NCI-H69 (cell line): ENCODE measurements at places on chromosomes 13 and 19.
A peak's percentile ranks its signal among the peaks of the same experiment; 100 is the strongest.

DNA sequence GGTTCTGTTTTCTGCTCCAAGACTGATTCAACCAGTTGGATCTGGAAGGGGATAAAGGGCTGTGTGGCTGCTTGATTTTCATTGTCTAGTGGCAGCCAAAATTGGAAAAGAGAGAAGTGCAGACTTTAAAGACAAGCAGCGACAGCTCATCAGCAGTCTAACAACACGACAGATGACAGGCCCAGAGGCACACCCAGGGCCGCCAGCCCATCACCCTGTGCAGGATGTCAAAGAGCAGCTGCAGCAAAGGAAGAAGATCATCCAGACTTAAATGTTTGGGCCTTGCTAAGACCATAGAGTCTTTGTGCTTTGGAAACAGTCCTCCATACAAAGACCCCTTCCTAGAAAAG is 421.0 kb upstream of the KLF12 start:
- no peak for DNase-seq

DNA sequence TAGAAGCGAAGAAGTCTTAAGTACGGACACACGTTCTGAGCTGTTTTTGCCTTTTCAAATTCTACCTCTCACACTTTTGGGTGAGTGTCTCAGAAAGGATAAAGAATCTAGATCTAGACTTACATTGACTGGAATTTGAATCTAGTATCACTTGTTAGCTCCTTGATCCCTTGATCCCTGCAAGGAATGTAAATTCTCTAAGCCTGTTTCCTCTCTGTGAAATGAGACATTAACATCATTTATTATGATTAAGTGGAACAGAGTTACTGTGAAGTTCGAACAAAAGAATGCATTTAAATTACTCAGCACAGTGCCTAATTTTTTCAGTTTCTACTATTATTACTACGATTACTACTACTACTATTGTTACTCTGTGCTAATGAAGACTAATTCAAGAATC is 86.6 kb upstream of the POSTN start:
- no peak for DNase-seq

- DNase-seq, result peak; percentile 53
Measured at GRCh38 chr13:43354153-43354945, 331.0 kb downstream of the DNAJC15 start.

DNA sequence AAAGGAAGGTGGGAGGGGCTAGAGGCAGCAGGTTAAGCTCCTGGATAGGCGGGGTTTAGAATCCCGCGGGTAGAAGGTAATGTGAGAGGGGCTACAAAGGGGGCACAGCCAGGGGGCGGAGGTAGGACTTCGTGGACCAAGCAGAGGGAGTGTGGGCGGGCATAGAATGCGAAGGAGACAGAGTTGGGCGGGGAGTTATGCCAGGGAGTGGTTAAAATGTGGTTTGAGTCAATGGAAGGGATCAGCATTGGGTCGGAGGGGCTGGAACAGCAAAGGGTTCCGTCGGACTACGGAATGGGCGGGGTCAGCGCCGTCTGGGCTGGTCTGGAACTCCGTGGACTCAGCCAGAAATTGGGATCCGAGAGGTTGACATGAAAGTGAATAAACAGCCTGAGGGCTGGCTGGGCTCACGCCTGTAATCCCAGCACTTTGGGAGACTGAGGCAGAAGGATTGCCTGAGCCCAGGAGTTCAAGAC is 3.0 kb downstream of the LTBP4 start:
- no peak for DNase-seq

DNA sequence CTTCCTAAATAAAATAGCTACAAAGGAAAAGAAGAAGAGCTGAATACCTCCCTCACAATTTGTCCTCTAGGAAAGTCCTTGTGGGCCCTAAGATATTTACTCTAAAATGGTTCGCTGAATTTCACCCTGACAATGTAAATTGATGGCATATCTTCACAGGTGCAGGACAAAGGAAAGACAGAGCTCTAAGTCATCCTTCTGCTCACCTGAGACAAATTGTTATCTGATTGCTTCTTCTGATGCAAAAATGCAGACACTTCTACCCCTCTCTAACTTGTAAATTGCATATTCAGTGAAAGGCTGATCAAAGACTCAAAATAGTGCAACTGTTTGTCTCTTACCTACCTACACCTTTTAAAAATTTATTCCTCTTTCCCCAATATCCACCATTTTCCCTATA is 747.2 kb upstream of the PRR20A start:
- no peak for DNase-seq

- peak; percentile 86 for DNase-seq
Measured at GRCh38 chr19:3154957-3155736, 19.3 kb downstream of the GNA15 start.

GRCh38 chr13:47081850-47082249 is 185.0 kb upstream of the HTR2A start:
- DNase-seq, result no peak

DNA sequence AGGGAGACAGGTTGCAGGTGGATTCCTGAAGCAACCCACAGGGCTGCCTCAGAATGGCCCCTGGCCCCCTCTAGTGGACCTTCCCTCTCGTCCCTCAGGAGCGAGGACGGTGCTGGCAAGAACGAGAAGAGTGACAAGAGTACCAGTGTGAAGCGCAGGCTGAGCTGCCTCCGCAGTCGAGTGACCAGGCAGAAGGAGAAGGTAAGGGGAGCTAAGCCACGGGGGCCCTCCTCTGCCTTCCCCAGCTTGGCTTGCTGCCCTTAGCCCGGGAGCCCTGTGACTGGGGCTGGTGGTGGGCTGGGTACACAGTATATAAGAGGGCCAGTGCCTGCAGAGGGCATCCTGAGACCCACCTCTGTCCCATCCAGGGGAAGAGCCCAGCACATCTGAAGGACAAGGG is 34.0 kb downstream of the ARHGEF18 start:
- DNase-seq, result no peak

GRCh38 chr13:101726681-101727080 is 274.2 kb downstream of the ITGBL1 start:
- DNase-seq, result no peak

- DNase-seq, result no peak
Measured at GRCh38 chr19:35665604-35666003, 713 bp upstream of the UPK1A start.

- no peak for DNase-seq
Measured at GRCh38 chr19:35645680-35646511, 2.2 kb upstream of the COX6B1 start.

DNA sequence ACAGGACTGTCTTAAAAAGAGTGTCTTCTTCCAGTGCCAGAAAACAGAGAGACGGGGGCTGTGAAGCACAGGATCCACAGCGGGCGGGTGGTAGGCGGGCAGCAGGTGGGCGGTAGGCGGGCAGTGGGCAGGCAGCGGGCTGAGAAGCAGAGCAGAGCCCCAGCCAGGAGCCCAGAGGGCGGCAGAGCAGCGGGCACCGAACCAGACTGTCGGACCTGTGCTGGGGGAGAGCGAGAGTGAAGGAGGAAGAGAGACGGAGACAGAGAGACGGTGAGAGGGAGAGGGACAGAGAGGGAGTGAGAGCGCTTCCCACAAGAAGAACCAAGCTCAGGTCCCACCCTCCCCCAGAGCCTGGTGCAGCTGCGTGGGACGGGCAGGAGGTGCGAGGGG is 30.3 kb downstream of the RASA3 start:
- no peak for DNase-seq

GRCh38 chr19:46976845-46977320 is 42.8 kb upstream of the NPAS1 start:
- no peak for DNase-seq

- no peak for DNase-seq
Measured at GRCh38 chr19:28917621-28918020, 295.3 kb downstream of the UQCRFS1 start.

DNA sequence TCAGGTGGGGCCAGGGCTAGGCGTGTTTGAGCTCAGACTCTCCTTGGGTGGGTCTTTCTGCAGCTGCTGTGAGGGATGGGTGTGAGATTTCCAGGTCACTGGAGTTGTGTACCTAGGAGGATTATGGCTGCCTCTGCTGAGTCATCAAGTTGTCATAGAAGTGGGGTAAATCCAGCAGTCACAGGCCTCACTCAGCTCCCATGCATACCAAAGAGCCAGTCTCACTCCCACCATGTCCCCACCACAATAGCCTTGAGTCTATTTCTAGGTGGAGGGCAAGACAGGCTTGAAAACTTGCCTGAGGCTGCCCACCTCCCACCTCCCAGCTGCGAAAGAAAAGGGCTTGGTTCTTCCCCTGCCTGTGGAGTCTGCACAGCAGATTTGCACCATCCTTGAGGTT is 194.0 kb upstream of the PCDH17 start:
- DNase-seq, result no peak
